ENCODE measurements at places on chromosomes 13 and 19. TPM values are rescaled to one million over a fixed set of nuclear protein-coding genes. Genes with fewer than 3 reads are reported as not detected.

DNA sequence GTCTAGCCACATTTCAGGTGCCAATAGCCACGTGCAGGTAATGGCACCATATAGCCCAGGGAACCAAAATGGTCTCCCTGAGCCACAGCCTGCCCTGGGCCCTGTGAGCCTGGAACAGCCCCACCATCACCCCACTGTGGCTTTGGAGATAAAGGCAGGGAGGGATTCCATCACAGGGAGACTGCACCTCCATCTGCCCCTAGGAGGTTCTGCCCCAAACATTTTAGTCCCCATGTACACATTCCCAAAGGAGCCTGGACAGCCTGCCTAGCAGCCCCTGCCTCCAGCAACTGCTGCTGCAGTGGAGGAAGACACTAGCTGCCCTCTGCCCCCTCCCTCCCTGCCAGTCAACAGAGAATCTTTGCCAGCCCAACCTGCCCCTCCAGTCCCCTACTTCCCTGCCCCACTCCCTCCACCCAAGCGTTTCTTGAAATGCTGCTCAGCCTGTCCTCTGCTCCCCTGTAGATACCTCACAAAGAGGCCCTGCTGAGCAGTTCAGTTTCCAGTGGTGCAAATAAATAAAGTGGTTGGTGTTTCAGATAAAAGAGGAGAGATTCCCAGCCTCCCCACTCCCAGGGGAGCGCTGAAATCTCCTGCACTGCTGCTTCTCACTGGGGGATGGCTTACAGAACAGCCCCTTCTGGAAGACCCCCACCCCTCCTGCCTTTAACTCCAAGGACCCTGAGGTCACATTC lies 921.8 kb downstream of the UQCRFS1 start:
- no peak for DNase-seq

GRCh38 chr19:39506944-39507714 lies 7.8 kb upstream of the SELENOV start:
- DNase-seq = peak; percentile 67

GRCh38 chr13:46536341-46536740 lies 16.6 kb upstream of the LRCH1 start:
- DNase-seq = no peak

DNA sequence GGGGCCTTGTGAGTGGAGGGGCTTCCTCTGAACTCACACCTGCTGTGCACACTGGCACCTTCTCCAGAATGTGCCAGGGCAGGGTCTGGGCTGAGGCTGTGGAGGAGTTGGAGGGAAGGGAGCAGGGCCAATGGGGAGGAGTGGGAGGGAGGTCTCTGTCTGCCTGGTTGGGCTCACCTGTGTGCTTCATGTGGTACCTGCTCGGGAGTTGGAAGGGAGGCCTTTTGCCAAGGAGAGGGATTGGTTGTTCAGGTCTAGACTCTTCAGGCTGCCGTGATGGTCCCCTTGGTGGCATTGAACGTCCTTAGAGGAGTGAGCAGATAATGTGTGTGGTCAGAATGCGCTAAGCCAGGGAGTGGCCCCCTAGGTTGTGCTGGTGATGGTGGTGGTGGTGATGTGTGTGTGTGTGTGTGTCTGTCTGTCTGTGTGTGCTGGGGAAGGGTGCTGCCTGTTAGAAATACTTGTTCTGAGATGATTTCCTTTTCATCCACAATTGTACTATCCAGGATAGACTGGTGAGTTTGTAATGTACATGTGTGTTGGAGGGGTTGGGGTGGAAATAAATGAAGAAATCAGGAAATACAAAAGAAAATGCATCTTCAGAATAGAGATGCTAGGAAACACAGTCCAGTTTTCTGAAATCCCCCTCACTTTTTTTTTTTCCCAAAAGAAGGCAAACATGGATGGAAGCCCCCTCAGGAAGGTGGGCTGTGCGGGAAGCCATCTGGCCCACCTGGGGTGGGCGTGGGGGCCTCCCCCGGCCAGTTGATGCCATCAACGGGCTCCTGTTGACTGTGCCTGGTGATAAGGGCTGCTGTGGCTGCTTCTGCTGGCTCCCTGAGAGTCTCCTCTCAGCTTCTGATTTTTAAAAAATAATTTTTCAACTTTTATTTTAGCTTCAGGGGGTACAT lies 140.5 kb upstream of the ZNF536 start:
- no peak for DNase-seq

Gene NCR1
- total RNA-seq = 0.89 TPM
